ENCODE measurements at places on chromosomes 11 and 22. TPM values are rescaled to one million over a fixed set of nuclear protein-coding genes. Genes with fewer than 3 reads are reported as not detected.

The ALKBH8 gene
- 5.2 TPM for total RNA-seq

The IL18 gene
- 79.8 TPM for total RNA-seq

The LIF gene
- total RNA-seq = 0.09 TPM

The ANKK1 gene
- total RNA-seq = 0.68 TPM

The SMTNL1 gene
- total RNA-seq = not detected

Measured in esophagus squamous epithelium (tissue), 5 donors.